Panc1 (cell line): ENCODE measurements at places on chromosomes 2 and 18.

- no peak overlapping the region for H3K4me3 ChIP-seq
- DNase-seq = no peak
- H3K4me1 ChIP-seq = no peaks in the 10 kb centered on the region
- no peak overlapping the region for H3K27ac ChIP-seq
- no peaks in the 10 kb centered on the region for H3K36me3 ChIP-seq
Measured at GRCh38 chr2:112683550-112684414, 37.0 kb upstream of the NT5DC4 start.

DNA sequence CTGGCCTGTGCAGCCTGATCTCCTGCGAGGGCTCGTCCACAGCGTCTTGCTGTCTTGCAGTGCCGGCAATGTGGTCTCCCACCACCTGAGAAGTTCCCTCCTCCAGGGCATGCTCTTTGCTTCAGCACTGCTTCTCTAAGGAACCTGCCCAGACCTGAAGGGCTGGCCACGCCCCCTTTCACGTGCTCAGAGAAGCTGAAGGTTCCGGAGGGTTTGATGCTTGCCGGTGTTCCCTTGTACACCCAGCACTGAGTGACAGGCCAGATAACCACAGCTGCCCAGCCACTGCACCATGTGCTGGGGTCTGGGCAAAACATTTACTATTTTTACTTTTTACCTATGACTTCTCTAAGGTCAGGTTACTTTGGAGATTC lies 1.7 kb upstream of the POLR2D start:
- H3K4me3 ChIP-seq = peak overlapping the region; percentile 2; the same call in 1 of the 2 replicates
- H3K27ac ChIP-seq = peak overlapping the region; percentile 62
- no peaks in the 10 kb centered on the region for H3K27me3 ChIP-seq
- H3K36me3 ChIP-seq = peaks cover 7% of the 10 kb centered on the region

- no peak overlapping the region for H3K27ac ChIP-seq
- peak overlapping the region; percentile 65 for H3K4me3 ChIP-seq
- H3K4me1 ChIP-seq = 0 out of 2 replicates have a peak, but pooled peaks cover 4% of the 10 kb centered on the region
- H3K36me3 ChIP-seq = no peaks in the 10 kb centered on the region
- H3K27me3 ChIP-seq = no peaks in the 10 kb centered on the region; the same call in 1 of the 2 replicates
Measured at GRCh38 chr2:218959761-218960308, 369 bp downstream of the CDK5R2 start.

- no peaks in the 10 kb centered on the region; the same call in 1 of the 2 replicates for H3K27me3 ChIP-seq
- H3K4me1 ChIP-seq = peaks cover 11% of the 10 kb centered on the region
- no peak overlapping the region for H3K4me3 ChIP-seq
- DNase-seq = no peak
- no peak overlapping the region for H3K27ac ChIP-seq
Measured at GRCh38 chr2:38439863-38440262, 62.8 kb upstream of the ATL2 start.

GRCh38 chr2:148756292-148756975 lies 111.9 kb downstream of the EPC2 start:
- peaks cover 4% of the 10 kb centered on the region; the same call in 1 of the 2 replicates for H3K4me1 ChIP-seq
- DNase-seq = peak; percentile 27
- no peaks in the 10 kb centered on the region for H3K27me3 ChIP-seq

DNA sequence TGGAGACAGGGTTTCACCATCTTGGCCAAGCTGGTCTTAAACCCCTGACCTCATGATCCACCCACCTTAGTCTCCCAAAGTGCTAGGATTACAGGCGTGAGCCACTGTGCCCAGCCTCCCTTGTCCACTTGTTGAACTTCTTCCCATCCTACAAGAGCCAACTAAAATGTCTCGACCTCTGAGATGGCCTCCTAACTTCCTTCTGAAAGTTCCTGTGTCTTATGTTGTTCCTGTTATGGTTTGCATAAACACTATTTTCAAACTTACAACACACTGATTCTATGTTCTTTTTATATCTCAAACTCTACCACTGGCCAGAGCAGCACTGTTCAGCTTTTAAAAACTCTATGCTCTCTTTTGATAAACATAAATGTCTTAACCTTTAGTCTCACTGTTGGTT lies 63.3 kb upstream of the UGP2 start:
- H3K4me1 ChIP-seq = no peaks in the 10 kb centered on the region
- H3K4me3 ChIP-seq = no peak overlapping the region
- no peak for DNase-seq
- peaks cover 7% of the 10 kb centered on the region; the same call in 1 of the 2 replicates for H3K27me3 ChIP-seq
